ENCODE measurements at places on chromosomes 3 and 15.

DNA sequence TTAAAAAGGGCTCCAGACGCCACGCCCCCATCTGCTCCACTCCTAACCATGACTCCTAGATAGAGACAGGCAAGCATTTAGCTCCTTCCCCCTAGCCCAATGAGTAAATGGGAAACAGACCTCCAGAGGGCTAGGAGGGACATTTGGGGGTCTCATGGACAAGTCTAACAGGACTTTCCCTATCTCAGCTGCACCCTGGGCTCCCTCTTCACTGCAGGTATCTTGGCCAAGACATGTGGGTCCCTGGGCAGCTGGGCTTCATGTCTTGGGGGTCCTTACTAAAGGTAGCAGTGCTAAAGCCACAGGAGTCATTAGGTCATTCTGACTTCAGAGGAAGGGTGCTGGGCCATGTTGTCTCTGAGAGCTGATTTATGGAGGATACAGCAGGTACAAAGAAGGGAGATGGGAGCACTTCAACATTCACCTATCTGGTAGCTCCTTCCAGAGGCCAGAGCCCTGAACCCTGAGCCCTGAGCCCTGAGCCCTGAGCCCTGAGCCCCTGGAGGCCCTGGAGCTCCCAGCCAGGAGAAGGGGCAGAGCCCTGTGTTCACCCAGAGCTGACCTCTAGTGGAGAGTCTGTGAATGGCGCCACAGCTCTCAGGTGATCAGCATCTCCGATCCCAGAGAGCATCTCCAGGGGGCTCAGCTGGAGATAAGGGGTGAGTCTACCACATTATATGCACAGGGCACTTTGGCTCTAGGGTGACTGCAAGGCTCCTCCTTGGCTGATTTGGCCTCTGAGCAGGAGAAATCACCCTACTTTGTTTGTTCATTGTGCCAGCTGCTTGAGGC is 40.1 kb upstream of the EPHB1 start:
- DNase-seq = peak; percentile 43

DNA sequence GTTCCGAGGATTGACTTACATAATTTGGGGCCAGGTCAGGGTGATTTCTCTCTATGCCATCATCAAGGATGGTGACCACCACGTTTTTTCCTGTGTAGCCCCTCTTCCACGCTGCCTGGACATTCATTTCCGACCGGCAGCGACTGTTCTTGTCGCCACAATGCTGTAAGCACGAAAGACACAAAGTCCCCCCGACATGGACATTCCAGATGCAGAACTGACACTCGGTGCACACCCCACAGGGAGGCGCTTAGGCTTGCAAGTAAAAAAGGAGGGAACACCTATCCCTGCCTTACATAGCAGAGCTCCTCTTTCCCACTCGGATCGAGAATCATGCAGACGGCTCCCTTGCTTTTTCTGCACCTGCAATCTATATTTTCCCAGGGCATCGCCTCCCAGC is 58.2 kb downstream of the PCSK6 start:
- no peak for DNase-seq

- no peak for DNase-seq
These were observed 222.2 kb downstream of the WNT5A start for GRCh38 chr3:55264919-55265318.

DNA sequence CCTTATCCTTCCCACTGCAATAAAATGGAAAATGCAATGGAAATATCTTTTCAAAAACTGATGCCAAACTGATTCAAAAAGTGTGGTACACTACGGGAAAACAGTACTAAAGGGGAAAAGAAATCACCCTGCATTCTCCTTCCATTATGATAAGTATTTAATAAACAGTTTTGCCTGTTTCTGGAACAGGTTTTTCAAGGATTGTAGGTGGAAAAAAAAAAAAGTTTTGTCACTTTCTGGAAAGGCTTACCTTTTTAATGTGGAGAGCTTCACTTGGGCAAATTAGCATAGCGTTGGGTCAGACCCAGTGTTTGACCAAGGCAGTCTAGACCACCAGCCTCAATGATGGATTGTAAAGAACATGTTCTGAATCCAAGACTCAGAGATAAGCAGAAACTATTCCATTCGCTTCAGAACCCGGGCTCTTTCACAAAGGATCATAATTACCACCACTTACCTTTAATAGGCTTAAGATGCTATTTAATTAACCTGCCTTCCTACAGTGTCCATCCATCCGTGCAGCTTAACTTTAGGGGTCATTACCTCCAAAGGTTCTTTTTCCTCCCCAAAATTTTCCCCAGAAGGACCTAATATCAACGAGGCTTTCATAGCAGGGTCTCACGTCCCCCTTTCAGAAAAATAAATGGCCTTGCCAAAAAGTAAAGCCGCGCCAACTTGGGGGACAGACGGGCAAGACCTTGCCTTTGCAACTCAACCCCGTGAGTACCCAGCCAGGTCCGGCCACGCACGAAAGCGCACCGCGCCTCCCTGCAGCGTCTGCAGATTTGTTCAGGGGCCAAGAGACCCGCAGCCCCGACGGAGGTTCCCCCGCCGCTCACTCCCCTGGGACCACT is 1.0 kb downstream of the DCBLD2 start:
- DNase-seq = peak; percentile 47

DNA sequence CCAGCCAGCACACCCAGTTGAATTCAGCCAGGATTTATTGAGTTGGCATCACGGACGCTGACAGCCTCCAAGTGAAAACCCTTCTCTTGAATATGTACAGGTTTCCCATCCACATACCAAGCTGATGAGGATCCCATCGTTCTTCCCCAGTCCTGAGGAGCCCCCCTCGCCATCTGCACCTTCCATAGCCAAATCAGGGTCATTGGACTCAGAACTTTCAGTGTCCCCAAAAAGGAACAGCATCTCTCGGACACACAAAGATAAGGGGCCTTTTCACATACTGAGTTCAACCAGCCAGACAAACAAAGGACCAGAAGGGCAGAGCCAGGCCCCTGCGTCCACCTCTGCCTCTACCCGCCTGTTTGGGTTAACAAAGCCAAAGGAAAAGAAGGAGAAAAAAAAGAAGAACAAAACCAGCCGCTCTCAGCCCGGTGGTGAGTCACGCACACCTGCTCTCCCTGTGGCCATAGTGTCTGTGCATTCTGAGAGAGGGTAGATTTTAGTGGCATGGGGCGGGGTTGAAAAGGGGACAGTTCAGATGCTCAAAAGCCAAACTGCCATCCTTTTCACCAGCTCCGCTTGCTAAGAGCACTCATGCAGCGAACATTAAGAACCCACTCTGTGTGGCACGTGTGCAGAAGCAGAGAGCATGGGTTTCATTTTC is 51.2 kb downstream of the KLHL25 start:
- peak; percentile 37 for DNase-seq

DNA sequence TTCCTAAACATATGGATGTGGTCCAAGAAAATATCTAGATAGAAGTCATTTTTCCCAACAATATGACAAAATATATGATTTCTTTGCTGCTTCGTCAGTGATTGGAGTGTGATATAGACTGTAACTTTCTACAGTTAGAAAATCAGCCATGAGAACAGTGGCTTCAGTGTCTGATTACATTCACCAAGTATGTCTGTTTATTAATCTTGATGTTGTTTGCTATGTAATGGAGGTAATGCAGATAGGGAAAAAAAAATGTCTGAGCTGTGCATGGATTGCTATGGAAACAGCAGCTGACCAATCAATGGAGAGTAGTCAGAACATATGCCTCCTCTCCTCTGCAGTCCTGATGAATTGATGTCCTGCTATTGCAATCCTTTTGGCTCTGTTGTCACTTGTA is 72.3 kb upstream of the GAP43 start:
- no peak for DNase-seq

DNA sequence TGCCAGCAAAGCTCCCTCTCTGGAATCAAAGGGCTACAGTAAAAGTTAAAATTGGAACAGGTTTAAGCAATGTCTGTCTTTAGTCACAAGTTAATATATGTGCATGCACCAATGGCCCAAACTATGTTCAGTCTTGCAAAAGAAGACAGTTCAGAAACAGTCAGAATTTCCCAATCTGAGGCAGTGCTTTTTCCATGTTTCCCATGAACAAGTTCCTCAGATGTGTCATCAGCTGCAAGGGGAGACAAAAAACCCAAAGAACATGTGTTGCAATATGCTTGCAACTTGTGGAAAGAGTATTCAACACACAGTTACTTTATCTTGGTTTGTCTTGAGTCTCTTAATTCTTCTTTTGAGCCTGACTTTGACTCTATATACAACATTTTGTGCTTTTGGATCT is 148.4 kb downstream of the USP13 start:
- DNase-seq = no peak

DNA sequence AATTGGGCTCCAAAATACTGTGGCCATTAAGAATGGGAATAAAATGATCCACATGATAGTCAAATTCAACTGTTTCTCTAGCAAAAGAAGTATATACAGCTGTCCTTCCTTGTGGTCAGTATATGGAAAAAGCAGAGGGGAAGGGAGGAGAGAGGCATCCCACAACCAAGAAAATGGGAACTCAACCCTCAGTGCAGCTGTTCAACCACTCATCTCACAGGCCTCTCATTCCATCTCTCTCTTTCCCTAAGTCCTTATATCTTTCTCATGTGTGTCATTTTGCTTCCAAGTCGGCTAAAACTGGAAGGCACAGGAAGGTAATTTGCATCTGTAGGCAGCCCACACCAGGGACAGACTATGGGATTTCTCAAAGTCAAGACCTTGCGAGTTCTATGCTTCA is 27.5 kb downstream of the AVEN start:
- DNase-seq = no peak

DNA sequence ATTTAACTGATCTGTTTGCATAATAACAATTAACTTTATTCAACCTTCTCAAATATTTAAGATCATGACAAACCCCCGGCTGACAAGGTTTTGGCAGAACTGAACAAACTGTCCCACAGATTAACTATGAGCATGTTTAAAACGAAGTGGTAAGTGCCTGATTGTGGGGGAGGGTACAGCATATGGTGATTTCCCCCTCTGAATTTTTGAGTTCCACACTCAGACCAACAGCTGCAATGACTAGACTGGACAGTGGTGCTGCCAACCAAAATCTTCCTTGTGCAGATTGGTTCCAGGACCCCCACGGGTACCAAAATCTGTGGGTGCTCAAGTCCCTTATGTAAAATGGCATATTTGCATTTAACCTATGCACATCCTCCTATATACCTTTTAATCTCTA is 449.5 kb downstream of the SHQ1 start:
- DNase-seq = no peak

GRCh38 chr15:74519311-74519710 is 21.7 kb upstream of the ARID3B start:
- DNase-seq = no peak

DNA sequence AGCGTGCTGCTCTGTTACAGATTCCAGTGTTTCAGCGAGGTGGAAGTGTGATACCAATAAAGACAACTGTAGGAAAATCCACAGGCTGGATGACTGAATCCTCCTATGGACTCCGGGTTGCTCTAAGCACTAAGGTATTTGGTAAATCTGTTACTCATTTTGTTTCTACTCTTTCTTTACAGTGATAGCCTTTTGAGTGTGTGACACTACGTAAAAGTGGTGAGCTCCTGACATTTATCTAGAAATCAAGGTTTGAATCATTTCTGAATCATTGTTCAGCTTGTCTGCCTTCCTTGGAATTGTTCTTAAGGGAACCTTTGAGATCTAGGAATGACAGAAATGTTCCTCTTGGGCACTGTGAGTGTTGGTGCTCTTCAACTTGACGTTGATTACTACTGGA is 11.2 kb upstream of the CAPN3 start:
- DNase-seq = no peak

GRCh38 chr3:130609166-130609979 is 92.4 kb downstream of the COL6A6 start:
- no peak for DNase-seq

- no peak for DNase-seq
These were observed 17.8 kb downstream of the TPRA1 start for GRCh38 chr3:127572735-127573134.

DNA sequence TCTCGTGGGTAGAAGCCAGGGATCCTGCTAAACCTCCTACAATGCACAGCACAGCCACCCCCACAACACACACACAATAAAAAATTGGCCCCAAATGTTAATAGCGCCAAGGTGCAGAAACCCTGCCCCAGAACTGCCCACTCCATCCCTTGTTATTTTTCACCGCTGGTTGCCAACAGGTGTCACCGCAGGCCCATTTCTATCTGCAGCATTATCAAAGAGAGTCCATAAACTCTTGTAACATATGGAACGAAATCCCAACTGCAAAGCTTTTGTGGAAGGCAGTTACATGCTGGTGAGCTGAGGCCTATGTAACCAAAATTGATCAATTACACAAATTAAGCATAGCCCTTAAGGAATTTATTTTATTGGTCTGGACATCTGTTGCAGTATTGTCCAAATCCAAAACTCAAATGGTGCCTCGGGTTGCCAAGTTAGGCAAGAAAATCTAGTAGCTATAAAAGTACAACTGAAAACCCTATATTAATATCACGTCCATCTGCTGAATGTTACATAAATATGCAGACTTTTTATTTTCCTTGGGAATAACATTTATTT is 66.2 kb downstream of the SAMMSON start:
- DNase-seq = no peak

DNA sequence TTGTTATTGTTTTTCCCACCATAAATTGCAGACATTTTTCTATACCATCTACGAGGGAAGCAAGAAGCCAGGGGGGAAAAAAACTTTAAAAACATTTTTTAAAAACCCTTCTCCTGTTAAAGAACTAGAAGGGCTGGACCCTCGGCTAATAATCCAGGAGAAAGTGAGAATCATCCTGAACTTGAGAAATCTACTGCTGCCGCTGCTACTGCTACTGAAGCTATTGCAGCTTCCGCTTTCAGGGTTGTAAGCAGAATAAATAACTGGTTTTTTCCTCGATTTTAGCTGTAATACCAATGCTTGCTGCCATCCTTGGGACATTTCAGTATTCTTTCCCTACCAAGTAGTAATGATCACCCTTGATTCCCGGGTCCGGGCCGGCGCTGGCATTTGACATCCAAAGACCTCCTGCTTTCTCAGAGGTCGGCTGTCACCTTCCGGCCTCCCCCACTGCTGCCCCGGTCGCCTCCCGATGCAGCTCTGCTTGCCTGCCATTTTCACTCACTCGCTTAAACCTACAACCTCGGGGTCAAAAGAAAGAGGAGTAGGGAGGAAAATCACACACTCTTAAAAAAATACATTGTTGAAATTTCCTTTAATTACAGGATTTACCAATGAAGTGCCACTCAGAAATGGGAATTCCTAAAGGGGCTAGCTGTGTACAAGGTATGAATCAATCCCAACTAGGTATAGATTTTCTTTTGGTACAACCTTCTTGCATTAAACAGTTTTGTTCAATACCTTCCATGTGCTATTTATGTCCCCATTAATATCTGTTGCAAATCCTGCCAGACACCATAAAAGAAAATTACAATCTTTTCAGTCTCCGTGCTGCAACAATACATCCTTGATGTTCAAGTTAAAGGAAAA is 674 bp upstream of the MECOM start:
- DNase-seq = no peak

DNA sequence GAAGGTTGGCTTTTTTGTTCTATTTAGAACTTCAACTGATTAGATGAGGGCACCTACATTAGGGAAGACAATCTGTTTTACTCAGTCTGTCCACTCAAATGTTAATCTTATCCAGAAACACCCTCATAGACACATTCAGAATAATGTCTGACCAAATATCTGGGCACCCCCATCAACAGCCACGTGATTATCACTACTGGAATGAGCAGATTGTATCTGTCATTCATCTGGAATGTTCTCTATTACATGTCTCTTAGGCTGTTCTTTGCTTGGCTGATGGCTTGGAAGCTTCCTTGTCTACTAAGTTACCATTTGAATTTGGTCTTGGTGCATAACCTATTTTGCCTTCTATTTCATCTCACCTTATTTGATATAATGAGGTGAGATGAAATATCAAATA is 15.7 kb upstream of the LRRC58 start:
- no peak for DNase-seq
